ENCODE measurements at places on chromosomes 2 and 18.

DNA sequence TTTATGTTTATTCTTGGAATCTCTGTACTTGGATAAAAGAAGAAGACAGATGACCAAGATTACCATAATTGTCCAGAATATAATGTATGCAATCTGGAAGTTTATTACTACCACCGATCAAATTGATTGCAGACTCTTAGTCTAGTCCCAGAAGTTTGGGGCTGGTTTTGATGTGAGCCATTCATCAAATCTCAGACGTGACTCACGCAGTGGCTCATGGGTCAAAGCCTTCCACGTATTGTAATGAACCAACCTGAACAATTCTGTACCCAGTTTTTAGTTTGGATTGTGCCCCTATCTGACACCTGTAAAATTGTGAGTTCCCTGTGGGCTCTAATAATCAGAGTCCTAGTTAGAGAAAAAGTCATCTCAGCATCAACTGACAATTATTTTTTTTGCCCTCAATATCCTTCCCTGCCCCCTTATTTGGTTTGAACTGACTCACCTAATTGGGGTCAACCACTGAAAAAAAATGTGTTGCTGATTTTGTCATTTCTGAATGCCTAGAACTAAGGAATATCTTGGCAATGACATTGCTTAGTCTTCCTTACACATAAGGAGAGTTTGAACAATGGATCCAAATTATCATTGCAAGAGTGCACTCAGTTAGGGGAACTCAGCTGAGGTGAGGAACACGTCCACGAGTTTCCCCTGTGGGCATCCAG, 219.5 kb upstream of the NRP2 start:
- no peak for DNase-seq

- no peak for DNase-seq
These were observed 191.3 kb downstream of the MYO3B start for GRCh38 chr2:170369228-170369627.

DNA sequence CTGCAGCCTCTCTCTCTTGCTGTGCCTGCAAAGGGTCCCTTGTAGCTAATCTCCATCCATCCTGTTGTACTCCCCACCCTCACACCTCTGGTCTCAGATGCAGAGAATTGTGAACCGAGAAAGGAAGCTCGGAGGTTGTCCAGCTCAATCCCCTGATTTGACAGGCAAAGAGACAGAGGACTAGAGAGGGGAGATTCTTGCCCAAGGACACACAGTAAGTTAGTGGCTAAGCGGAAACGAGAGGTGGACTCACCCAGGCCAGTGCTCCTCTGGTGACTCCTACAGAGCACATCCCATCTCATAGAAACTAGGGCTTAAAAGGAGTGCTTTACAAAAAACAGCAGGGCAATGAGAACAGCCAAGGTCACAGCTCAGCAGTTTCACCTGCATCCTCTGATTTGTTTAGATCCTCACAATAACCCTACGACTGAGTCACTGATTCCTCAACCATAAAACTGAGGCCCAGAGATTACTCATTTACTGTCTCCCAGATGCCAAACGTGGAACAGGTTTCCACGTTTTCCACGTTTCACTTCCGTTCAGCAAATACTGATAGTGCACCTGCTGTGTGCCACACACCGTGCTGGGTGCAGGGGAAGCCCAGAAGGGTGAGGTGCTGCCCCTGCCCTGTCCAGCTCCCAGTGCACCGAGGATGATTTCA, 22.1 kb downstream of the EHD3 start:
- DNase-seq, result no peak

GRCh38 chr18:45066886-45067285, 386.2 kb downstream of the SETBP1 start:
- peak; percentile 36 for DNase-seq

- no peak for DNase-seq
These were observed 5.4 kb downstream of the CRYGD start for GRCh38 chr2:208118918-208119317.

GRCh38 chr2:64312622-64313397, 141.2 kb upstream of the LGALSL start:
- no peak for DNase-seq

DNA sequence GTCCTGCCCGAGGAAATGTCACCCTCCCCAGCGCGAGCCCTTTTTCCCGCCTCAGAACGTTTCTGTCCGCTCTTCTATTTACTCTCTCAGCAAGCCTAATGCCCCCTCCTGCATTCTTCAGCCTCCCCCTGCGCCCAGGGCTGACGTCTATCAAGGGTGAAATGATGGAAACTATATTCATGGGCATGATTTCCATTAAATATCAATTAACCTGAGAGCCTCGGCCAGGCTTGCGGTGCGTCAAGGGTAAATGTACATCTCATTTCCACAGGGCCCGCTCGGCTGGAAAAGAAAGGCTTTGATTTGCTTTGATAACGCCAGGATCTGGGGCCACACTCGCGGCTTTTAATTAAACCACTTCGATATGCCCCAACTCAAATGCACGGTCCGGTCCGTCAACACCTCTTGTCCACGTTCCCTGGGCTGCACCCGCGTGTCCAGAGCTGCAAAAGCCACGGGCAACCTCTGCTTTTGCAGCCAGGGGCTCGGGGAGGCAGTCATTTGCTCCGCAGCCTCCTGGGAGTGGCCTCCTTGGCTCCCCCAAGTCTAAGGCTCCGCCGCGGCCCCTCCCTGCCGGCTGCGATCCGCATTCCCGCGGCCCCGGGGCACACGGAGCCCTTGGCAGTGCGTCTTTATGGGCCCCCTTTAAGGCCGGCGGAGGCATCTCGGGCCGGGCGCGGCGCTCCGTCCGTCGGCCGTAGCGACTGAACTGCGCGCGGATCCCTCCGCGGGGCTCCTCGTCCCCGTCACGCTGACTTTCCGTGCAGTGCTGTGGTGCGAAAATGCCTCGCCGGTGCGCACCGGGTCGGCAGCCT, at the start of gene HOXD8:
Gene HOXD8, plus strand, starts transcription at position 724 of the 815 bp plus-strand sequence. CDS start 662 bp downstream, outside the sequence.
- DNase-seq, result no peak

DNA sequence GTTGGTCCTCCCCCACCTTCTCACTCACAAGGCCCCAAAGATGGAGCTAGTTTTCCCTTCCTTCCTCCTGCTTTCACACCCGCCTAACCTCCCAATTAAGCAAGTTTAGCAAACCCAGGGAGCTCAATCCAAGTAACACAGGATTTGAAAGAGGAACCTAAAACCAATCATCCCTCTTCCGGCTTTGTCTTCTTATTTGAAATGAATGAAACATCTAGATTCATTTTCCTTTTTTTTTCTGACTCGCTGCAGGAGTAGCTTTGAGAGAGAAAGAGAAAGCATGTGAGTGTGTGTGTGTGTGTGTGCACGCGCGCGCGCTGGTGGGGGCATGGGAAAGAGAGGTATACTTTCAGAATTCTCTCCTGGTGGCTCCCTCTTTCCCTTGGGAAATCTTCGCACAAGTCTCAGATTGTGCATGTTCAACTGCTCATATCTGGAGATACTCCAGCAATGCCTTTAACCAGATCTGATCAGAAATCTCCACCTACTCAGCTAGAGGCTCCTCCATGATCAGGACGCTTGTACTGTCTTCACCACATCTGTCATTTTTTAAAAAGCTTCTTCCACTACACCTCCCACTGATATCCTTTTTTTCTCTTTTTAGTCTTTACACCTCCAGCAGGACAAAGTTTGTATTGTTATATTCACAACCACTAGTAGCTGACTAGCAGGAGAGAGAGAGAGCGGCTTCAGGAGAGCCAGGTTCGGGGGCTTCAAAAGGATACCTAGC, 1.7 kb downstream of the SLC8A1 start:
- DNase-seq, result peak; percentile 41

- no peak for DNase-seq
These were observed 44.8 kb downstream of the ITGAV start for GRCh38 chr2:186634701-186635100.

DNA sequence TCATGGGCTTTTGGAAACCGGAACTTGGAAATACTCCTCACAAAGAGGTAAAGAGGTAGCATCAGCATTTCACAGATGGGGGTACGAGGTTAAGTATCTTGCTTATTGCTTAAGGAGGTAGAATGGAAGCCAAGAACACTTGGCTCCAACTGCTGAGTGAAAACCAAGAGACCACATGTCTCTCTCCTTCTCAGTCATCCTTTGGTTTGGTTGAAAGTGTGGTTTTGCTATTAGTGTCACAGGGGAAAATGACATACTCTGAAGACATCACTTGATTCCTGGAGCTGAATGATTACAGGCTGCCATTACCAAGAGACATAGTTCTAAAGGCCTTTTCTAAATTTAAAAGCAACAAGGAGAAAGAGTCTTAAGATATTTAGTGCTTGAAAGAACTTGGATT, 41.5 kb downstream of the ANTXR1 start:
- DNase-seq, result no peak

DNA sequence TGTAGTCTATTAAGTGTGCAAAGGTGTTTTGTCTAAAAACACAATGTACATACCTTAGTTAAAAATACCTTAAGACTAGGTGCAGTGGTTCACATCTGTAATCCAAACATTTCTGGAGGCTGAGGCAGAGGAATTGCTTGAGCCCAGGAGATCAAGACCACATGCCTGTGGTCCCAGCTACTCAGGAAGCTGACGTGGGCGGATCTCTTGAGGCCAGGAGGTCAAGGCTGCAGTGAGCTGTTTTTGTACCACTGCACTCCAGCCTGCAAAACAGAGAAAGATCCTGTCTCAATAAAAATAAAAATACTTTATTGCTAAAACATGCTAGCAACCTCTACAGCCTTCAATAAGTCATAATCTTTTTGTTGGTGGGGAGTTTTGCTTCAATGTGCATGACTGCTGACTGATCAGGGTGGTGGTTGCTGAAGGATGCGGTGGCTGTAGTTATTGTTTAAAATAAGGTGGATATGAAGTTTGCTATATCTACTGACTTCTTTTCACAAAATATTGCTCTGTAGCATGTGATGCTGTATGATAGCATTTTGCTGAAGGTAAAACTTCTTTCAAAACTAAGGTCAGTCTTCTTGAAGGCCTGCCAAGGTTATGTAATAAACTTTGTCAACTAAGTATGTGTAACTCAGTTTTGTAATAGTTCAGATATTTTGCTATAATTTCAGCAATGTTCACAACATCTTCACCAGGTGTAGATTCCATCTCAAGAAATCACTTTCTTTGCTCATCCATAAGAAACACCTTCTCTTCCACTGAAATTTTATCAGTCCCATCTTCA, 1238.0 kb upstream of the NRXN1 start:
- DNase-seq, result no peak

- no peak for DNase-seq
These were observed at the start of gene NAT8 for GRCh38 chr2:73642338-73643018. NAT8 (minus strand) TSS chr2:73642422; CDS start chr2:73641628, 794 bp downstream.

DNA sequence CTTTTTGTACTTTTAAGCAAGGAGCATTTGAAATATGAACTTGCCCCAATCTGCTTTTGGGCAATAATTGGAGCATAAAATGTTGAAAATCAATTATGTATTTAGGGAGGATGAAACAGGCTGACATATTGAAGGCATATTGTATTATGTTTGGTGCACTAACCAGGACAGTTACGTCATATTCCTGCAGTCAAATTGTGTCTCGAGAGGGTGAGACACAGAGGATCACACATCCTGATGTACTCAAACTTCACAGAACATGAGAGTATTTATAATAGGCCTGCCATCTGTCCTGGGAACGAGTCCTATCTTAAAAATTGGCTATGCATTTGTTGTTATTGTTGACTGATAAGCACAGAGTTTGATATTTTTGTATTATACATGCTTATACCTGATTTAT, 44.7 kb downstream of the TANC1 start:
- no peak for DNase-seq

DNA sequence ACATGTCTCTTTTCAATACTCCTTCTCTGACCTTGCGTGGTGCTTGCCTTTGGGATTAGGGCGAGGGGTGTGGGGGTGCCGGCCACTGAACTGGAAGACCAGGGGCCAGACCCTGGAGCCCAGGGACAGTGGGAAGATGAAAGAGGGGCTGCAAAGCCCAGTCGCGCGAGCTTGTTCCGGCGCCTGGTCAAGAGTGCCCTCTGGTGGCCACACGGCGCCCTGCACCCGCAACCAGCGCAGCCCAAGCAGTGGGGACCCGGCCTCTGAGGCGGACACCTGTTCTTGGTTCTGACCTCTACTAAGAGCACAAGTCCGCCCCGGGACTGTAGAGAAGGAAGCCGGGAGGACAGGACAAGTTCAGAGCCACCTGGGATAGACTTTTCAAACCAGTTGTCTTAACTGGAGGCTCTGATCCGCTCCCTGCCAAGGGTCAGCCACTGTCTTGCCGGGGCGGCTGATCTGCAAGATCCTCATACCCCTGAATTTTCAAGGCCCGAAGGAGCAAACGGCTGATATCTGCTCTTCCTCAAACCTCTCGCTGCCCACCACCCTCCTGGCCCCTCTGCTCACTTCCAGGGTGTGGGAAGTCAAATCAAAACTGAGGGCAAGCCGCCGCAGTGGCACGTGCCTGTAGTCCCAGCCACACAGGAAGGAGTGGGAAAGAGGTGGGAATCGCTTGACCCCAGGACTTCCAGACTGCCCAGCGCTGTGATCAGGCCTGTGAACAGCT, 14.9 kb upstream of the MSH6 start:
- DNase-seq, result peak; percentile 58
